Upper lobe of right lung (tissue), 1 donor: ENCODE measurements at places on chromosomes 12 and 14.
A peak's percentile ranks its signal among the peaks of the same experiment; 100 is the strongest.

DNA sequence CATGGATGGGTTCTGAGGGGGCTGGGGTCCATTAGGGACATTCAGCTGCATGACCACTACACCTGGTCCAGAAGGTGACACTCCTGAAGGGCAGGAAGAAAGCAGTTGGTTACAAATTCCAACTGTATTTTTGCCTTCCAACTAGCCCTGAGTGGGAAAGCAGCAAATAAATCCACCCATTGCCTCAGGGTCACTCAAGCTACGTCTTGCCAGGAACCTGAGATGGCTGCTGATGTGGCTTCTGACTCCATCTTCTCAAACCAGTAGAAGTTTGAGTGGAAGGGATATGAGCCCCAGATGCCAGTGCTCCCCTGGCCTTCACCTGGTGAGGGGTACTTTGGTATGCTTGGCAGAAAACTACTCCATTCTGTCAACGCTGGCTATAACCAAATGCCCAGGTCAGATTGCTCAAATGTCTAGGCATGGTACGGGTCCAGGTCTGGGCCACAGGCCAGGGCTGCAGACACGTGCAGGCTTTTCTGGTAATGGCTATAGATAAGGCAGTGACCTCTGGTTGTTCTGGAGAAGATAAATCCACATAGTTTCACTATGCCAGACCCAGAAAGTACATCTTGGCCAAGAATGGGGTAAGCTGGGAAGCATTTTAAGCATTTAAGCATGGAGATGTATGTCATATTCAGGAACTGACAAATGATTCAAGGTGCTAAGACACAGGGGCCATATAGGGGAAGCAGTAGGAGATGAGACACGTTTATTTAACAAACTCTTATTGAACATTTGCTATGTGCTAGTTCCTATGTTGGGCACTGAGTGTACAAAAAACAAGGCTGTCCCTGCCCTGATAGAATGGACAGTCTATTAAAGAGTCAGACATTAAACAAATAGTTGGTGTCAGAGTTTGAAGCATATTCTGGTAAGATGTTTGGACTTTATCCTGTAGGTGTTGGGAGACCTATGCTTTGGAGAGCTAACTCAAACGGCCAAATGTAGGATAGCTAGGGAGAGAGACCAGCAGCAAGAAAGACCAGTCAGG lies 8.3 kb upstream of the STAC3 start:
- no peak for DNase-seq

- DNase-seq = no peak
Measured at GRCh38 chr14:30005114-30005808, 77.6 kb upstream of the PRKD1 start.

GRCh38 chr14:102457509-102457908 lies 52.1 kb downstream of the ANKRD9 start:
- no peak for DNase-seq

- no peak for DNase-seq
Measured at GRCh38 chr12:123390498-123391426, 6.8 kb downstream of the KMT5A start.

DNA sequence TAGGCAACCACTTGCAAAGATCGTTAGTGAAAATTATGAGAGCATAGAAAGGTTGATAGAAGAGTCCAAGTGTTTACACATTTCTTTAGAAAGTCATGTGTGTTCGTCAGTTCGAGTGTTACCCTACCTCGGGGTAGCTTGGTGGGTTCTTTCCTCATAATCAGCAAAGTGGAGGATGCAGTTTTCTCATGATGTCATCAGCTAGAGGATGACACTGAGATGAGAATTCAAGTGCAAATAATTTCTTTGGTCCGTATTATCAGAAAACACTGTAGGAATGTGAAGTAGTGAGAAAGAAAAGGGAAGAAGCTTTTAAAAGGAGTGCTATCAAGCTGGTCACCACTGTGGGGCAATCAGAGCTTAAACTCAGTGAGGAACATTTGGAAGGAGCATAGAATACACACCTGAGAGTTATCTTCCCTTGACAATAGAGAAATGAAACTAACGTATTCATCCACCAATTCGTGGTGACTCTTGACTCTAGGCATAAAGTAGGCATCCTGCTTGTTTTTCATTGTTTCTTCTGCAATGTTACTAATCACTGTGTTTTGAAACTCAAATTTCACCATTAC lies 1340.9 kb upstream of the TMEM132C start:
- no peak for DNase-seq

- DNase-seq = no peak
Measured at GRCh38 chr12:67919406-67919805, 69.8 kb upstream of the IFNG-AS1 start.

DNA sequence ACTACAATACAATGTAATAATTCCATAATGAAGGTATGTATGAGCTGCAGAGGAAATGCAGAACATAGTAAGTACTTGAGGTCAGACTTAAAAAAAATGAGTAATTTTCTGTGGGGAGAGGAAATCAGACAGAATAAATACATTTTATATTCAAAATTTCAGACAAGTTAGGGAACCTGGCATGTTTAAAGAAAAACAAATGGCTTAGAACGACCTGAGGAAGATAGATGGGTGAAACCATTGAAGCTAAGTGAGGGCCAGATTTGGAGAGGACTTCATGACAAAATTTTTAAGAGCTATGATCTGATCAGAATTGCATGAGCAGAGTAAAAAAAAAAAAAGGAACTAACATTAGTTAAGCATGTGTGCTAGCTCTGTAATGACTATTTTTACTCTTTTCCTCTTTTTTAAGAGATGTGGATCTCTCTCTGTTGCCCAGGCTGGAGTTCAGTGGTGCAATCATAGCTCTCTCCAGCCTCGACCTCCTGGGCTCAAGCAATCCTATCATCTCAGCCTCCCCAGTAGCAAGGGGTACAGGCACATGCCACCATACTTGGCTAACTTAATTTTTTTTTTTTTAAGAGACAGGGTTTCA lies 157.6 kb upstream of the PDE3A start:
- DNase-seq = no peak

GRCh38 chr14:93959239-93960107 lies 16.9 kb downstream of the ASB2 start:
- peak; percentile 78 for DNase-seq

GRCh38 chr14:24710403-24711112 lies 76.6 kb upstream of the GZMB start:
- no peak for DNase-seq

DNA sequence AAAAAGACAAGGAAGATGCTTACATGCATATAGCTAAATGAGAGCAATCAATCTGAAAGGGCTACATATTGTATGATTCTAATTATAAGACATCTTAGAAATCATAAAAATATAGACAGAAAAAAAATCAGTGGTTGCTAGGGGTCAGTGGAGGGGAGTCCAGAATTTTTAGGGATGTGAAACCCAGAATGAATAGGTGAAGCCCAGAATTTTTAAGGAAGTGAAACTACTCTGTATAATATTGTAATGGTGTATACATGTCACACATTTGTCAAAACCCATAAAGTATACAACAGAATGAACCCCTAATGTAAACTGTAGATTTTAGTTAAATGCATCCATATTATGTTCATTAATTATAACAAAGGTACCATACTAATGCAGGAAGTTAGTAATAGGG lies 713.2 kb downstream of the FLRT2 start:
- DNase-seq = no peak

DNA sequence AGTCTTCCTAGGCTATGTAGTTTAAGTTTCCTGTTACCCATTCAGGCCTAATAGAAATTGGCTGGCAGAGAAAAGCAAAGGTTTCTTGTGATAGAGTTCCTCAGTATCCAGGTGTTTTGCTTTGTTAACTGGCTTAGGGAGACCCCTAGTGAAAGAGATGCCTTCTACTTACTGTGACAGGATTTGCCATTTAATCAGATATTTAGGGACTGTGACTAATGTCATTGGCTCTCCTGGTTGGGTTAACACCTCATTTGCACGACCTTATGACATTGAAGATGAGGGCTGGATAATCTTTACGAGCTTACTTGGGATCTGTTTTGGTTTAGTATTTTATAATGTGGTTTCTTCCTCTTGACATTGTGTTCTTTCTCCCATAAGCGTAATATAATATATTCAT lies 5.8 kb downstream of the MON2 start:
- no peak for DNase-seq

- no peak for DNase-seq
Measured at GRCh38 chr12:110279566-110280375, 1.3 kb upstream of the ATP2A2 start.

- DNase-seq = no peak
Measured at GRCh38 chr14:94124582-94125377, 4.6 kb downstream of the IFI27L2 start.

- no peak for DNase-seq
Measured at GRCh38 chr12:94585626-94586025, 64.7 kb downstream of the TMCC3 start.

DNA sequence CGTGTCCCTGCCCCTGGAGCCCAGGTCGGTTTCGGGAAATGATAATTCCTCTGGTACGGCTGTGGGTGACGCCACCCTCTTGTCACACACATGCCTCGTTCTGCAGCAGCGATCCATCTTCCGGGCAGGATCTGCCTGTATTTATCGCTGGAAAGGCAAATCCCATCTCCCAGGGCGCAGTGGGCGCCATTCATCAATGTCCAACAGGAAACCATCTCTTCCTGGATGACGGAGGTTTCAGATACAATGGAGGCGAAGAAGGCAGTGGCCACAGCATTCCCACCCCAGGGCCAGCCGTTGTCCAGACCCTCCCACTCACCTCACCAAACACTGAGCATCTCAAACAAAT lies 74.2 kb downstream of the NOC4L start:
- DNase-seq = no peak

GRCh38 chr14:90303473-90303872 lies 28.3 kb downstream of the NRDE2 start:
- no peak for DNase-seq

GRCh38 chr12:121010860-121011259 lies 5.4 kb downstream of the C12orf43 start:
- DNase-seq = no peak

DNA sequence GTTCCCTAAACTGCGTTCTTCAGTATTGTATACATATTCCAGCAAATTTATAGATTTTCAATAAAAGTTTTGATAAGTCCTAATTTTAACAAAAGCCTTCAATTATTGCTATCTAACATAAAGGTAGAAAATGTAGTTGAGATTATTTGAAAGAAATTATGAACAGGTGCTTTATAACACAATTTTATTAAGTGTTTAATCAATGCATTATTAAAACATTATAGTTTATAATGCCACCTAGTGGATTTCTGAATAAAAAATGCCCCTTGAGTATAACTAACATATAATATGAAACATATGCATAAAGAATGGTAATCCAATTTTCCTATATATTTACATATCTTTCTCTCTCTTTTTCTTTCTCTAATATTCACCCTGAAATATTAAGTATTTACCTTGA lies 515.3 kb downstream of the SLC6A15 start:
- no peak for DNase-seq

DNA sequence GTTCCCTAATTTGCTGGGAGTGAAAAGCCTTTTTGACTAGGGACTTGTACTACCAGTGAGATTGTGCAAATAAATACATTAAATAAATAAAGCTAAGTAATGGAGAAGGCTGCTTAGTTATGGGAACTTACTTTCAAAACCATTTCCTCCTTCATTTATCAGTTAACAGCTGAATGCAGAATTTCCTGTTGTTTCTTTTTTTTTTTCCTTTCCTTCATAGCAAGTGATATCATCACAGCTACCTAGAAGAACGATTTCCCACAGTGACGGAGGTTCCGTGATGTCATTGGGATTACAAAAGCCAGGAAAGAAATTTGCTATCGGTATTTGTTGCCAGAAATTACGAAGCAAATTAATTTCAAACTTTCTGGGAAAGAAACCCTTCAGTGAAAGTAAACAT lies 42.1 kb upstream of the SOCS2 start:
- DNase-seq = no peak

- peak; percentile 83 for DNase-seq
Measured at GRCh38 chr12:54411391-54412241, 7.5 kb downstream of the ITGA5 start.

DNA sequence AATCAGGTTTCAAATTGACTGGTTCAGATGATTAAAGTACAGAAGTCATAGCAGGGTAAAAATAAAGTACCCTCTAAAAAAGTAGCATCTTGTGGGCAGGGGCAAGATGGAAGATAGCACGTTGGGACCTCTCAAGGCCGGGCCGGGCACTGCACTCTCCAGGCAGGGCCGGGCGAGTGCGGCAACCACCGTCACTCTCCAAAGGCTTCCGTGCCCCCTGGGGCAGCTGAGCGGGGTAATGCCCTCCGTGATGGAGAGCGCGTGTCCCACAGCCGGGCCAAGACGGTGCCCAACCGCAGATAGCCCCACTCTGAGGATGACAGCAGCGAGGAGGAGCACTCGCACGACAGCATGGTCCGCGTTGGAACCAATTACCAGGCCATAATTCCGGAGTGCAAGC lies 8.6 kb upstream of the PLXNC1 start:
- no peak for DNase-seq

GRCh38 chr14:53766106-53766505 lies 190.5 kb downstream of the BMP4 start:
- DNase-seq = no peak

DNA sequence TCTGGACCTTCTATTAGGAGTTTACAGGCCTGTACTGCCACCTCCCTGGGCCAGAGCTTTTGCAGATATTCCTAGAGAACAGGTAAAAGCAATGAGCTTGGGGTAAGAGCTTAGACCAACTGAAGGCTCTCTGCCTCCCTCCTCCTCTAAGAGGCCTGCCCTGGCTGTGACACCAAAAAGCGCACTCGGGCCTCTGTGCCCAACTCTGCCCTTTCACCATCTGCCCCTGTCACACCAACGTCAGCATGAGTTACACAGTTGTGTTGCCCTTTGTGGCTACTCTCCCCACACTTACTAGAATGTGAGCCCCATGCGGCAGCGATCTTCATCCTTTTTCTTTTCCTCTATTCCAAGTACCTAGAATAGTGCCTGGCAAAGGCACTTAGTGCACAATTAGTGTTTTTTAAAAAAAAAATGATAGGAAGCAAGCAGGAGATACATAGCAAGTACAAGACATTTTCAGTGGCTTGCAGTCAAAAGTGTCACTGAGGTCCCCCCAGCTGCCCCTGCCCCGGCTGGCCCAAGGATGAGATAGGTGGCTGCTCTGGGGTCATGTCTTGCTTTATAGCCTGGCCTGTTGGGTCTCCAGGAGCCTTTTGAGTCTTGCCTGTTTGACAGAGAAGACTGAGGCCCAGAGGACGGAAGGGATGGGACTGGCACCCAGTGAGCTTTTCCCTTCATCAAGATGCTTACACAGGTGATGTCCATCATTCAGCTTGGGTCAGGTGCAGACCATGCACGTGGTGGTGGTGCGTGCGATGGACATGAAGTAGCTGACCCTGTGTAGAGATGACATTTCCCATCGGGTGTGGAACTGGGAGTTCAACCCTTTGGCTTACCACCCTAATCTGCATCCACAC lies 12.5 kb downstream of the CKB start:
- peak; percentile 59 for DNase-seq

GRCh38 chr12:57330992-57331391 lies 80.0 kb upstream of the STAC3 start:
- no peak for DNase-seq

GRCh38 chr12:104250366-104251125 lies 35.0 kb downstream of the TXNRD1 start:
- no peak for DNase-seq

DNA sequence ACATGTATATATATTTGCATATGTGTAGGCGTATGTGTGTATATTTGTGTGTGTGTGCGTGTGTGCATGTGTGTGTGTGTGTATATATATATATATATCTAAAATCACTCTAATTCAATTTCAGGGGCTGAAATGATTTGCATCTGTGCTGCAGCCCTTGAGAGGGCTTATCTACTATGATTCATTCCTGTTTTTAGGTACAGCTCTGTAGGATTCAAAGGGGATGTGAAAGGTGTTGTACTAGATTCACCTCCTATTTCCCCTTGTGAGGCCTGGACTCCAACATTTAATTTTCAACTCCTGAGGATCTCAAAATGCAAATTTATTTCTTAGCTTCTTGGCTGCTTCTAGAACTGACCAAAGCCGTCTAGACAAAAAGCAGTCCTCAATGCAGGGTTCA lies 11.1 kb downstream of the ERP27 start:
- DNase-seq = no peak
